ENCODE measurements at places on chromosomes 7 and 10.
A peak's percentile ranks its signal among the peaks of the same experiment; 100 is the strongest.

GRCh38 chr10:48501787-48502771 lies 102.8 kb downstream of the ARHGAP22 start:
- DNase-seq: no peak

DNA sequence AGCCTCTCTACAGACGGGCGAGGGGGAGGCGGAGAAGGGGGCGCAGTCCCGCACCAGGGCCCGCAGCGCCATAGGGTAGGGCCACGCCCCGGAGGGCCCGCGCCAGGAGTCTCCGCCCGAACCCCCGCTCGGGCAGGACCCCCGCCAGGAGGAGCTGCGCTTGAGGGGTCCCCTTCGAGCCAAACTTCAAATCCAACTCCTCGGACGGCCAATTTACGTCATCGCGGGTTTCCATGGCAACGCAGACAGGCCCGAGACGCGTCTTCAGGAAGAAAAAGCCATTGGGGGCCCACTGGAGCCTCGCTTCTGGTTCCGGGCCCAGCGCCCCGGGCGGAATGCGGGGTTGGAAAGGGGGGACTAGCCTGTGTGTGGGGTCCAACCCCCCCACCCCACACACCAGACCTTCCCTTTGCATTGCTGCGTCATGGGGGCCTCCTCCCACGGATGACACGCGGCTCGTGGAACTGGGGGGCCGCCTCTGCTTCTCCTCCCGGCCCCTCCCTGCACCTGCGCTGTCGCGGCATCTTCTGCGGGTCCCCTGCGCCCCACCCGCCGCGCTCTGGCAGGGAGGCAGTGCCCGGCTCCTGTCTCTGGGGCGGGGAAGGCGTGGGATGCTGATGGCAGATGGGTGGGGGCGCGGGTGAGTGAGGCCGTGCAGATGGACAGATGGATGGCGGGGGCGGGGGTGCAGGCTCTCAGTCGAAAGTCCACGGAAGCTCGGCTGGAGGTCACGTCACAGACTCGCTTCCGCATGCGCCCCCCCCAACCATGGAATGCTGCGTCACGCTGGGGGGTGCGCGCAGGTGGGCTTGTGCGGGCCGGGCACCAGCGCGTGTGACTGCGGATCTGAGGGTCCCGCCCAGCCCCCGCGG lies 1.2 kb downstream of the CALY start:
- DNase-seq: no peak

DNA sequence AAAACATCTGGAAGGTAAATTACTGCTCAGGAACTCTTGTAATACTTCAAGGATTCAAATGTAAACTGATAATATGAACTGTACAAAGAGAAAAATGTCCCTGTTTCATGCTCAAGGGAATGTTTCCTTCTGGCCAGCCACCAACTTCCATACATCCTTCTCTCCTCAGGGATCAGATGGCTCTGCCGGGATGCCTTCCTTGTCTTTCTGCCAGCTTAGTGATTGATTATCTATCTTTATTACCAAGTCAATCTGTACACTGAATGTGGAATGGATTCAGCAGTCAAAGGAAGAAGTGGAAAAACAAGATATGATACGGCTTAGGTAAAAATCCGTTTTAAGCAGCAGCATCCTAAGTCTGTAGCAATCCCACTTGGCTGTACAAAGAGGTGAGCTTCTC lies 178.3 kb downstream of the PTN start:
- DNase-seq: no peak

- peak; percentile 62 for DNase-seq
Observed at GRCh38 chr10:102505462-102506115, 1.8 kb downstream of the SUFU start.

- no peak for DNase-seq
Observed at GRCh38 chr7:146636581-146636980, 520.0 kb downstream of the CNTNAP2 start.

DNA sequence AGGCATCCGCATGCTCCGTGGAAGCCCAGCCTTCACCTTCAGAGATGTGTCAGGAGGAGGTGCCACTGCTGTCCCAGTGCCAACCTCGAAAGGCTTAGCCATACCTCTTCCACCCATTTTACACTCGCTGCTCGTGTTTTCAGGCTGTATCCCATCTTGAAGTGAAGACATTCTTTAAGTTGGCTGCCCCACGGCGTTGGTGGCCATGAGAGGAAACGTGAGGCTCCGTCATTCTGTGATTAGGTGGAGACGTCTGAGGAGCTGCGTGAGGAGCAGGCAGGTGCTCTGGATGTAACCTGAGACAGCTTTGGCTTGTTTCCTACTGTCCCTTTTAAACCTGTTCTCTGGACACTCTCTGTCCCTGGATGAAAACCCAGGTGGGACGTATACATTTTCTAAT lies 159.9 kb upstream of the RNF32 start:
- peak; percentile 23 for DNase-seq

DNA sequence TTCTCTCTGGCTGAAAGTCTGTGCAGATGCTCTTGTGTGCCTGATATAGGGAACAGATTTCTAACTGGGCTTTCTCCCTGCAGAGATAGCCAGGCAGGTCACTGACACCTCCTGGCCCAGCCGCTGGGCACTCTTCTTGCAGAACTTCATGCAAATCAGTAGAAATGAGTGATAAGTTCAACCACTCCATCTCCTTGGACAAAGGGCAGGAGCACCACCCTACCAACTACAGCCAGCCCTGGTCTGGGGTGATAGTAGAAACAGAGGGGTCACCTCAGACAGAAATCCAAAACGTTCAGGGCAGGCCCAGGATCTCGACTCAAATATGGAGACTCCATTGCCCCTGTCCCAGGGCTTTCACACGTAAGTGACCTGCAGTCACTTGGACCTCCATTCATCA lies 917.8 kb upstream of the ZNF722 start:
- DNase-seq: no peak

DNA sequence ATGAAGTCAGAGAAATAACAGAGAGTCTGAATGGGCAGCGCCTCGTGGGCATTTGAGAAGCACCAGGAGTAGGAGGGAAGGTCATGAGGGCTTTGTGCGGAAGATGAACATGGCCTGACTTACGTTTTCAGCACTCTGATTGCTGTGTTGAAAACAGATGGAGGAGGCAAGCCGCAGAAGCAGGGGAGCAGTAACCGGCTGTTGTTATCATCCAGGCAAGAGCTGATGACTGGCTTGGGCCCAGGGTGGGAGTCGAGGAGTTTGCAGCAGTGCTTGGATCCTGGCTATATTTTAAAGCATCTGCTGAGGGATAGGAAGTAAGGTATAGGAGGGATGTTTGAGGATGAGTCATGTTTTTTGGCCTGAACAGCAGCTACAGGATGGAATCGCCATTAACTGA lies 12.7 kb upstream of the PDLIM1 start:
- no peak for DNase-seq

- DNase-seq: no peak
Observed at GRCh38 chr10:123135415-123136141, at the start of gene HMX3. TSS of gene HMX3 (plus strand) at chr10:123135970. CDS start at chr10:123136051, 81 bp downstream.

DNA sequence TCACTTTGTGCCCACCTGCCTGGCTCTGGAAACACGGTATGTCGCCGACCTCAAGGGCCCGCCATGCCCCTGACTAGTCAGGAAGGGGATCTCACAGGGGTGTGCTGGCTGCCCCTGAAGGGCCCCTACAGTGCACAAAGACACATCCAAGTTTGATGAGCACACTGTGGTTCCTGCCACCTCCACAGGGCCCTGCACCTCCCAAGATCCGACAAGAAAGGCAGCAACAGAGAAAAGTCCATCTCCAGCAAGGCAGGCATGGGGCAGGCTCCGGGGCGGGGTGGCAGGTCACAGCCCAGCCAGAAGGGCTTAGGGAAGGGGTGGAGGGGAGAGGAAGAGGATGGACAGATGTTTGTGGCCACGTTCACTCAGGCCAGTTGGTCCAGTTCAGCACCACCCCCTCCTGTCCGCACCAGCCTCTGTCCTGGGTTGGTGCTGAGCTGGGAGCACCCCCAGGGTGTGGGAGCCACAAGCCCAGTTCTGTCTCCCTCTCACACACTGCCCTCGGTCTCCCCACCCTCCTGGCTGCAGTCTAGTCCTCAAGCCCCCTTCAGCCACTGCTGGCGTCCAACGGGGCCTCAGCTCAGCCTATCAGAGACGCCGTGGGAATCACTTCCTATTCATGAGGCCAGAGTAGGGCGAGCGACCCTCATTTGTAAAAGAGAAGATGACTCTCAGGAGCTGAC lies 11.5 kb downstream of the DRGX start:
- DNase-seq: no peak

DNA sequence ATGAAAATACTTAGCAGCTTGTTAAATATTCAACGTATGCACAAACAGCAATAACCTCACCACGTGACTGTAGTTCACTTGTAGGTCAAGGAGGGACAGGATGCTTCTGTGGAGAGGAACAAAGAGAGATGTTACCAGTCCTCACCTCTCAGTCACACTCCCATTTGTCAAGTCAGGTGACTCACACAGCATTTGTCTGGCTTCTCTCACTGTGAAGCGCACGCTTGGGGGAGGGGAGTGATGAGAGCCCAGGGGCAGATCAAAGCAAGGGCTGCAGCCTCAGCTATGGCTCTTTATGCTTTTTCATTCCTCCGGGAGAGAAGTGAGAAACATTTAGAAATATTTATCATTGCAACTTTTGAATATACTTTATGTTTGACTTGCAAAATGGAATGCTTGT lies 2.9 kb upstream of the RBM20 start:
- DNase-seq: no peak

GRCh38 chr7:117069379-117069778 lies 116.1 kb downstream of the ST7 start:
- DNase-seq: peak; percentile 95

DNA sequence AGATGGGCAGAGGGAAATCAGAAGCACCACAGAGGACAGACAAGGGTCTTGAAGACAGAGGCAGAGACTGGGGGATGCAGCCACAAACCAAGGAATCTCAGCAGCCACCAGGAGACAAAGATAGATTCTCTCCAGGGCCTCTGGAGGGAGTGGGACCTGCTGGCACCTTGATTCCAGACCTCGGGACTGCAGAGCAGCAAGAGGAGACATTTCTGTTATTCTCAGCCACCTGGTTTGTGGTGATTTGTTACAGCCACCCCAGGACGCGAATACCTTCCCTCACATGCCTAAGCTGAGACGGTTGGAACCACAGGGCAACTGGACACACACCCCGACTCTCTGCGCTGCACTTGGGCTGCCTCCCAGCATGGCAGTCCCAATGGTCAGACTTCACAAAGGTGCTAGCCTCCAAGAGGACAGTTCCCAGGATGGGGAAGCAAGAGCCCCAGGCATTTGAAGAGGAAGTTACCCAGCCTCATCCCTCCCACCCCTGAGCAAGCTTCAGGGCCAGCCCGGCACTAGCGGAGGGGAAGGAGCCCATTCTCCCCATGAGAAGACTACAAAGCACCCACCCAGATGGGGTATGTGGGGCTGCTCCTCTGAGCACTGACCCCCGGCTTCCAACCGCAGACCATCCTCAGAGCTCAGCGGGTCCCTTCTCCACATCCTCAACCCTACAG lies 104.6 kb upstream of the INSIG1 start:
- DNase-seq: no peak

- no peak for DNase-seq
Observed at GRCh38 chr7:111184987-111185386, 94.1 kb downstream of the LRRN3 start.

DNA sequence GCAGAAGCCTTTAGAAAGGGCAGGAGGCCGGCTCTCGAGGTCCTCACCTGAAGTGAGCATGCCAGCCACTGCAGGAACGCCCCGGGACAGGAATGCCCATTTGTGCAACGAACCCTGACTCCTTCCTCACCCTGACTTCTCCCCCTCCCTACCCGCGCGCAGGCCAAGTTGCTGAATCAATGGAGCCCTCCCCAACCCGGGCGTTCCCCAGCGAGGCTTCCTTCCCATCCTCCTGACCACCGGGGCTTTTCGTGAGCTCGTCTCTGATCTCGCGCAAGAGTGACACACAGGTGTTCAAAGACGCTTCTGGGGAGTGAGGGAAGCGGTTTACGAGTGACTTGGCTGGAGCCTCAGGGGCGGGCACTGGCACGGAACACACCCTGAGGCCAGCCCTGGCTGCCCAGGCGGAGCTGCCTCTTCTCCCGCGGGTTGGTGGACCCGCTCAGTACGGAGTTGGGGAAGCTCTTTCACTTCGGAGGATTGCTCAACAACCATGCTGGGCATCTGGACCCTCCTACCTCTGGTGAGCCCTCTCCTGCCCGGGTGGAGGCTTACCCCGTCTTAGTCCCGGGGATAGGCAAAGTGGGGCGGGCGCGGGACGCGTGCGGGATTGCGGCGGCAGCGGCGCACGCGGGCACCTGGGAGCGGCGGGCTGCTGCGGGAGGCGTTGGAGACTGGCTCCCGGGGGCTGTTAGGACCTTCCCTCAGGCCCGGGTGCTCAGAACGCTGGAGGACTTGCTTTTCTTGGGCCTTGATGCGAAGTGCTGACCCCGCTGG lies at the start of gene FAS:
Gene FAS, plus strand, starts transcription at position 415 of the 777 bp plus-strand sequence. Its CDS starts 79 bp downstream, at position 494.
- peak; percentile 5 for DNase-seq

DNA sequence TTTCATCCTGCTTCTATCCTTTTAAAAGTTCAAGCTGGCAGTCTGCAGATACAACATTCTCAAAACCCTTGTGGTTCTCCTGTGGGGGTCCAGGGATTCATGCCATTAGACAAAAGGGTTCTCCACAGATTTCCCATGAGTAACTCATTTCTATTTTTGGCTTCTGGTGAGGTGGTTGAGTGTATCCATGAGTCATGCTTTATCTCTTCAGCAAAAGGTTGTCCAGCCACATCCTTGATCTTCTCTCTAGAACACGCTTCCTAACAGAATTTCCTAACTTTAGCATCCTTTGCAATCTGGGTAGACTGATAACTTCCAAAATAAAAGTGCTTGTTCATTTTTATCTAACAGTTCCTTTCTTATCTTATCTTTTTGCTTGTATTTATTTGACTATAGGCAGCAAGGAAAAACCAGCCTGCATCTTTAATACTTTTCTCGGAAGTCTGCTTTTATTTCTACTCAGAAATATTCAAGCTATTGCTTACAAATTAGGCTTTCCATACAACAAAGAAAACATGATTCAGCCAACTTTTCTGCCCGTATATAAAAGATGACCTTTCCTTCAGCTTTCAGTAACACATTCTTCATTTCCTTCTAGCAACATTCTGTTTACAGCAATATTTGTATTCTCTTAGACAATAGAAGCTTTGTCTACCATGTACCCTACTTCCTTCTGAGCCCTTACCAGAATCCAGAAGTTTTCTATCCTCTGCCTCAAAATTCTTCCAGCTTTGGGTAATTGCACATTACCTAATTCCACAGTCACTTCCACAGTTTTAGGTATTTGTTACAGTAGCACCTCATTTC lies 79.3 kb upstream of the IL6 start:
- DNase-seq: no peak

GRCh38 chr7:21986096-21986495 lies 40.4 kb upstream of the CDCA7L start:
- no peak for DNase-seq

- DNase-seq: no peak
Observed at GRCh38 chr10:3169271-3169670, 3.3 kb downstream of the PITRM1 start.

DNA sequence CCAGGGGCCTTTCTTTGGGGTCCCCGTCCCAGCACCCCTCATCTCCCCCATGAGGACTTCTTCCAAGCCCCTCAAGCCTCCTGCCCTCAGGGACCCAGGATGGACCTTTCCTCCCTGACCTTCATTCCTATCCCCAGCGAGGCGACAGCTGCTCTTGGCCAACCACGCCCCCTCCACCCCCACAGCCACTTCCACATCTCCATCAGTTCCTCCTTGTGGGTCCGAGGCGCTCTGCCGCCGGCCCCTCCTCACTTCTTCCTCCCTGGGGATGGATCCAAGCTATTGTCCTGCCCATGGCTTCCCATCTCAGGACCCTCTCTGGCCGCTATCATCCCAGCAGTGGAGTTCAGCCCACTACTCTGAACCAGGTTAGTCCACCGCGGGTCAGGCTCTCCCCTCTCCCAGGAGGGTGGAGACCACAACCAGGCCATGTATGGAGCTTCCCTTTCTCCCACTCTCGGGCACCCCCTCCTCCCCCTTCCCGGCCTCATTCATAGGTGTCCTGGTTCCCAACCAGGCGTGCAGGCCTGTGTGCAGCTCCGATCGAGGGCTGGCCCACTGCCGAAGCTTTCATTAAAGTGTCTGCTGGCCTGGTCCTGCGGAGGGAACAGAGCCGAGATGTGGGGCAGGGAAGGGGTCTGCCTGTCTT lies 1.7 kb upstream of the SH2B2 start:
- DNase-seq: no peak

Measured in DMS79 (cell line).